Subcutaneous preadipocyte (primary cell): ENCODE measurements at places on chromosomes 4 and X. TPM values are rescaled to one million over a fixed set of nuclear protein-coding genes. Genes with fewer than 3 reads are reported as not detected.

F9 gene
- total RNA-seq, result under 0.01 TPM in 1 of 2 replicates, not detected in the other

HEPH gene
- 4.7 and 10.3 TPM in 2 replicates for total RNA-seq

LUZP4 gene
- not detected in 2 replicates for total RNA-seq

CXCL1 gene
- total RNA-seq, result 45.4 and 46.7 TPM in 2 replicates

TMEM144 gene
- total RNA-seq, result 5.9 and 6.6 TPM in 2 replicates

SLC6A14 gene
- not detected in 2 replicates for total RNA-seq

CFAP47 gene
- not detected in 2 replicates for total RNA-seq

GPR119 gene
- total RNA-seq, result not detected in 2 replicates
